Astrocyte of the spinal cord (primary cell): ENCODE measurements at places on chromosomes 1 and 21.
A peak's percentile ranks its signal among the peaks of the same experiment; 100 is the strongest.

DNA sequence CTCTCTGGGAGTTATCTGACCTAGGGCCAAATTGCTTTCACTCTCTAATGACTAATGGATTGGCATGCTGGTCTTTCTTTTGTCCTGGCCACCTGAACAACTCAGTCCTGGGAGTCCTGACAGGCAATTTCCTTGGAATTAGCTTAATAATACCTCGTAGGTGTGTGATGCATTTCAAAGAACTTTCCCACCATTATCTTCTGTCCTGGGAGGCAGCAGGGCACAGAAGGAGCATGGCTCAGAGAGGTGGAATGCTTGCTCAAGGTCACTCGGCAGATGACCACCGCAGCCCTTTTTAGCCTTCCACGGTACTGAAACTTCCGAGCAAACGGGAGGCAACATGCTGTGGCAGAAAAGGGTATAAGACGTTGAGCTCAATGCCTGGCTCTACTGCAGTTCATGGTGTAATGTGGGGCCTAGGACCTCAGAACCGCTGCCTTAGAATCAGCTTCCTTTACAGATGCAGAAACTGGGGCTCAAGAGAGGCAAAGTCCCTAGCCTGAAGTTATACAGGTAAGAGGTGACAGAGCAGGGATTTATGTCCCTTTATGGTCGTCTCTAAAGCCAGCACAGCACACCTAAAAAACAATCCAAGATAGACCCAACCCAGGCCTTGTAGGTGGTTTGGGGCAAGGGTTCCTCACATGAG, 3.2 kb downstream of the ID3 start:
- peak; percentile 87 for DNase-seq

- DNase-seq: no peak
These were observed 6.2 kb downstream of the TFF2 start for GRCh38 chr21:42344631-42345030.

- DNase-seq: no peak
These were observed 8.9 kb downstream of the RAB3B start for GRCh38 chr1:51981555-51981954.

GRCh38 chr1:34796990-34797389, 4.2 kb downstream of the GJA4 start:
- no peak for DNase-seq

DNA sequence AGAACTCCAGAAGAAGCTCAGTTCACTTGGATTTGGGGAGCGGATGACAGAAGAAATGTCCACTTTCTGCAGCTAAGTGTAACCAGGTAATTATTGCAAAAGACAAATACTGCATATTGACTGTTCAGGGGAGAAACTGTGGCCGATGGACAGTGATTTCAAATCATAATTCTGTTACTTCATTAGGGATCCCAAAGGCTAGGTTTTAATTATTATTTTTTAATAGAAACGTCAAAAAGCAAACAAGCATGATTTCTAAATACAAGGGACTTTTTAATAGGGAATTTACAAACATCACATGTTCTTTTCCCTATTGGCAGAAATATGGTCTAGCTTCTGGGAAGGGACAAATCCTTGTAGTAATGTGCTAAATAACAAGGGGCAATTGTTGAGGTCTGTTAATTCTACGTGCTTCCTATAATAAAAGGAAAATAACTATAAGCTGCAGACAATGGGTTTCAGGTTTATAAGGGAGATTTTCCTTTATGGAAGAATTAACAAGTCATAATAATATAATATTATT, 15.5 kb downstream of the DIPK1A start:
- no peak for DNase-seq

- no peak for DNase-seq
These were observed 275.2 kb upstream of the DPYD start for GRCh38 chr1:98196012-98196411.

DNA sequence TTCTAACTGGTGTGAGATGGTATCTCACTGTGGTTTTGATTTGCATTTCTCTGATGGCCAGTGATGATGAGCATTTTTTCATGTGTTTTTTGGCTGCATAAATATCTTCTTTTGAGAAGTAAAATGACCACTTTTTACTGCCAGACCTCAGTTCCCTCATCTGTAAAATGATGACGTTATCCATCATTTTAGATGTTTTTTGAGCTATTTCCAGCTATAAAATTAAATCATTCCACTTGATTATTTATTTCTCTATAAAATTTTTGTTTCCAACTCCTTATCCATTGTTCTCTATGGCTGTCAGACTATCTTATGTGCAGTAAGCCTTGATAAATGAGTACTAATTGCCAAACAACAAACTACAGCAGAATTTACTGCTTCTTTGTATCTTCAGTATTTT, 33.2 kb downstream of the RGS5 start:
- DNase-seq: no peak

DNA sequence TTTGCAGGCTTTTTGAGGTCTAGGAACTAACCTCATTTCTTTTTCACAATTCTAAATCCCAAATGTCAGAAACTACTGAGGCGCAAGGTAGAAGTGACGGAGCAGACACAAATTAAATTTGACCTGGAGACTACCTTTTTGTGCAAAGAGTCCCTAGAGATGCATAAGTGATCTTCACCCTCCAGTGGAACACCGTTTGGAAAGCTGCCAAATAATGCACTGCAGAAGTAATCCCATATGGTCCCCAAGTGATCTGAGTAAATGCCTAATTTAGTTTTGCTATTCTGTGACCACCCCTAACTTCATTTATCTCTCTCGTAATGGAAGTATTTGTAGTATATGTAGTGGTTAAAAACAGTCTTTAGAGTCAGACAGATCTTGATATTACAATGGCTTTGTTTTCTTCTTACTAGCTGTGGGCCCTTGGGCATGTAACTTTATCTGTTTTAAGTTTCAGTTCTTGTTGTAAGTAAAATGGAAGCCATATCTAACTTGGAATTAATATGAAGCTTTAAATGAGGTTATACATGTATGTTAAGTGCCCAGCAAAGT, 70.4 kb upstream of the IPO9 start:
- DNase-seq: peak; percentile 11

DNA sequence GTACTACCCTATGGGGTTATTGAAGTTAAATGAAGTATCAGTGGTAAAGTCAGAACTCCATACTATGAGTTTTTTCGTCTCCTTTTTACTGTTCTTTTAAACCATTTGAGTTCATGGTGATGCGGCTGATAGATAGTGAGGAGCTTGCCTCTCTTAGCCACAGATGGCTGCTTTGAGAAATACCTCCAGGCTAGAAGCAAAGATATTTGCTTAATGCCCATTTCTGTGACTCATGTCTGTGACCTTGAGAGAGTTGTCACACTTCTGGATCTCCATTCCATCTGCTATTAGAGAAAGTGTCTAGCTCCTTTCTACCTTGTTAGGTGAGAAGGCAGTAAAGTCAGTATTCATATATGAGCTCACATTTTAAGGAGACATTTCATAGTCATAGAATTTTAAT, 89.5 kb upstream of the PLXNA2 start:
- no peak for DNase-seq

GRCh38 chr1:231630558-231631205, 4.1 kb downstream of the DISC1 start:
- peak; percentile 47 for DNase-seq

- DNase-seq: no peak
These were observed 29.6 kb downstream of the RAP1A start for GRCh38 chr1:111649227-111649626.

- DNase-seq: no peak
These were observed 13.7 kb upstream of the MPC2 start for GRCh38 chr1:167950569-167950968.

DNA sequence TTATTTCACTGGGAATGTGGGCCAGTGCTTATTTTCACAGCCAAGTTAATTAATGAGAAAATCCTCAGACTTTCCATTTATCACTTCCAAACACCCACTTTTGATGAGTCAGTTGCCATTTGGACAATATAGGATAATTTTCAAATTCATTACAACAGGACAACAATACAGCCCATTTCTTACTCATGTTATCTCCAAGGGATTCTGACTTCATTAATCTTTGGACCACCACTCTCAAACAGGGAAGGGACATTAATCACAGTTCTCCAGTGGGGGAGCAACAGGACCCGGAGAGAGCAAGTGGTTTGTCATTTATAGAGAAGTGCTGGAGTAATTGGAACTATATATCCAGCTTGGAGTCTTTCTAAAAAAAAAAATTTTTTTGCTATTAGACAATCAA, 38.7 kb downstream of the JUN start:
- no peak for DNase-seq
